ENCODE measurements at places on chromosomes 16 and 17.

- peak; percentile 55 for DNase-seq
These were observed 390.3 kb downstream of the SLC39A11 start for GRCh38 chr17:72702136-72702735.

DNA sequence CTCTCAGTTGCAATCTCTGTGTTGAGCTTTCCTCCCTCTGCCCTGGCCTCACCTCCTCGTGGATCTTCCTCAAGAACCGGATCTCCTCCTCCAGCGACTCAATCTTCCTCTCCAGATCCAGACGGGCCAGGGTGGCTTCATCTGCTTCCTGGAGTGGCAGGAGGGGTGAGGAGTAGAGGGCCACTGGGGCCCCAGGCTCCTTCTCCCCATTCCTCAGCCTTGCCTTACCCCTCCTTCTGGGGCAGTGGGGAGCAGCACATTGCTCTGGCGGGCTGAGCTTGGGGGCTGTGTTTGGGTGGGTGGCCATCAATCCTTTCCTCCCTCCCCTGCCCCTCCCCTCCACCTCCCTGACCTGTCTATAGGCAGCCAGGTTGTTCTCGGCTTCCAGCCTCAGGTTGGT is 1.6 kb downstream of the GFAP start:
- DNase-seq = no peak

DNA sequence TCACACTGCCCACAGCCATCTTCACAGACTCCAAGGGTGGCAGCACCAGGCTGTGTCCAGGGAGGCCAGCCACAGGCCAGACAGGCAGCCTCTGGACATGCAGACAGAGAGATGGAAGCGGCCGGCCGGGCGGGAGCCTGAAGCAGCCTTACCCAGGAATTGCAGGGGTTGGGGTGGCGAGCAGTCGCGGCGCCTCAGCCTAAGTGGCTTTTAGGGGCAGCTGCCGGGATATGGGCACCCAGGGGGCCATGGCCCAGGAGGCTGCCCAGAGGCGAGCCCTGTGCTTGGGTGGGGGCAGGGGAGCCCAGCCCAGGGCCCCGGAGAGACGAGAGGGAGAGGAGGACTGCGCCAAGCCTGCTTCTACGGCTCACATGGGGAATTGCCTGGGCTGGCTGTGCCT is 1.5 kb upstream of the NHERF2 start:
- DNase-seq = no peak

DNA sequence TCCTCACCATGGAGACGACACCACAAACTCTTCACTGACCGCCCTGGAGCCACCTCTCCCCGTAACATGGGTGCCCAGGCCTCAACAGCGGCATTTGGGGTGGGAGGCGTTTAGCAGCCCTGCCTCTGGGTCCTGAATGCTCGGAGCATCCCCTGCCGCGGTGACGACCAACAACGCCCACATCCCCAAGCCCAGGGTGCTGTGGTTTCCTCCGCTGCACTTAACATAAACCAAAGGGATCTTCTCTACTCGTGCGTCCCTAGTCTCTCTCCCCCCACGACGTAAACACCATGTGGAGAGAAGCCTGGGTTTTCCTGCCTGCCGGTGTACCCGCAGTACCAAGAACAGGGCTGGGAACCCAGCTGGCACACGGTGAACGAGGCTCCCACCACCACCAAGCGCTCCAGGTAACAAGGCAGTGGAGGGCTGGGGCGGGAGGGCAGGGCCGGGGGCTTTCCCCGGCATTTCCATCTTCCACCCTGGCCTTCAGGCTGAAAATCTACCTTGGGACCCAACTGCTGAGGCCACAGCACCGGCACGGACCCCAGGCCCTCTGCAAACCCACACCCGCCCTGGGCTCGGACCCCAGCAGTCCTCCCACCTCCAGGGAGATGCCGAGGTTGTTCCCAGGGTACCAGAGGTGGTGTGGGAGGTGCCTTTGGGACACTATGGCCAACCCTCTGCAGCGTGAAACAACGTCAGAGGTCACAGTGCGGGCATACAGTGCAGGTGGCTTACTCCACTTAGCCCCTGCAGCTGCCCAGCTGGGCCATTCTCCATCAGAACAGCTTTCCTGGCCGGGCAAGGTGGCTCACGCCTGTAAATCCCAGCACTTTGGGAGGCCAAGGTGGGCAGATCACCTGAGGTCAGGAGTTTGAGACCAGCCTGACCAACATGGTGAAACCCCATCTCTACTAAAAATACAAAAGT is 54.3 kb downstream of the TIMM22 start:
- no peak for DNase-seq

- no peak for DNase-seq
These were observed 279.6 kb downstream of the HS3ST3B1 start for GRCh38 chr17:14580499-14580898.
